Esophagus mucosa (tissue), 1 donor: ENCODE measurements at places on chromosomes 7 and 10.

- ATAC-seq: no peak
These were observed 5.7 kb downstream of the C1GALT1 start for GRCh38 chr7:7188091-7188490.

DNA sequence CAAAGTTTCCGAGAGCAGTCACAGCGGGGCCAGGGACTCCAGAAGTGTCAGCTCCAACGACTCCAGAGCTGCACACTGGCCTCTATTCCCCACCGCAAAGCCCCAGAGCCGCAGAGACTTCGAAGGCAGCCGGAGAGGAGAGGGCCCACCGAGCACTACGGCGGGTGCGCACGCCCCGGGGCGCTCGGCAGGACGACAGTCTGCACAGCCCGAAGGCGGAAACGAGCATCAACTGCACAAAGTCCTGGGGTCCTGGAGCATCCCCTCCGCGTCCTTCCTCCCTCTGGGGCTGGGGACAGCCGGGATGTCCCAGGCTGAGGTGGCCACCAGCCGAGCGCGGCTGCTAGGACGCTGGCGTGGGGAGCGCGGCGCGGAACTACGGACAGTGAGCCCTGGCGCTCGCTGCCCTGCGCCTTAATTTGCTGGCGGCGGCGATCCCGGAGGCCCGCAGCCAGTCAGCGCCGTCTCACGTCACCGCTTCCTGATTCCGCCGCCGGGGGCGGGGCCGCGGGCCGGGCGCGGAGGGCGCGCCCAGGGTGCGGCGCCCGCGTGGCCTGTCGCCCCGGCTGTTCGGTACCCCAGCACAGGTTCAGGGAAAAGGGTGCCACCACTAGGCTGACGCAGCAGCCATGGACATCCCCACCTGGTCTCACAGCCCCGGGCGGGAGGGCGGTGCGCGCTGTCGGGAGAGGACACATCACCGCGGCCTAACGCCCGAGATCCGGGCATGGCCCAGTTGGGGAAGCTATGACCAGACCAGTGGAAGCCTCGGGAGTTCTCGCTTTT is at the start of gene TBX20:
Gene TBX20 (minus strand): TSS at position 391 of the 786 bp plus-strand sequence. CDS start 480 bp downstream, outside the sequence.
- ATAC-seq: peak; percentile 54

DNA sequence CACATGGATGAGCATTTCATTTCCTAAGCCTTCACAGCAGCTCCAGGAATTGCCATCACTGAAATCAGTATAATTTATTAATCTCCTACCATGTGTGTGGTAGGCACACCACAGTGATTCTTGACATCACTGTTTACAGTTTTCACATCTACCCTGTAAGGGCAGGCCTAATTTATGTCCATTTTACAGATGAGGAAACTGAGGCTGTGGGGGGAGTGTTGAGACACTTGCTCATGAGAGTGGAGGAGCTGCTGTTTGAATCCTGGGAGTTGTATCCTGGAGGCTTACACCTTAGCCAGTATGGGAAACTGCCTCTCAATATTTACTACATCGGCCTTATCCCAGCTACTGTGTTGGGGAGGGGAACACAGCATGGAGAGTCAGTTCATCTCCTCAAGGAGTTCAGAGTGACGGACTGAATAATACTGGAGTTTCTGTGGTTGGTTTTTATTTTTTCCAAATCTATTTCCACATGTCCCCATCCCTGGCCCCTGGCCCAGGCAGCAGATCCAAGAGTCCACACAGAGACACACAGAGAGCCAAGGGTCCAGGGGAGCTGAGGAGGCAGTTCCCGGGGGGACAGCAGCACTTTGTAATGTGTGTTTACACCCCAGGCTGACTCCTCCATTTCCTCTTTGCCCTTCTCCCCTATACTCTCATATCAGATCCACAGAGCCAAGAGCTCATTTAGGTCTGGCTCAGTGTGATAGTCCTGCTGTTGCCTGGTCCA is 13.2 kb downstream of the UBTD1 start:
- ATAC-seq: no peak

GRCh38 chr10:34181553-34182300 is 633.4 kb downstream of the PARD3 start:
- no peak for ATAC-seq

GRCh38 chr7:15084368-15084767 is 181.8 kb upstream of the DGKB start:
- no peak for ATAC-seq

- no peak for ATAC-seq
These were observed 3.2 kb upstream of the INSIG1 start for GRCh38 chr7:155294511-155294778.

DNA sequence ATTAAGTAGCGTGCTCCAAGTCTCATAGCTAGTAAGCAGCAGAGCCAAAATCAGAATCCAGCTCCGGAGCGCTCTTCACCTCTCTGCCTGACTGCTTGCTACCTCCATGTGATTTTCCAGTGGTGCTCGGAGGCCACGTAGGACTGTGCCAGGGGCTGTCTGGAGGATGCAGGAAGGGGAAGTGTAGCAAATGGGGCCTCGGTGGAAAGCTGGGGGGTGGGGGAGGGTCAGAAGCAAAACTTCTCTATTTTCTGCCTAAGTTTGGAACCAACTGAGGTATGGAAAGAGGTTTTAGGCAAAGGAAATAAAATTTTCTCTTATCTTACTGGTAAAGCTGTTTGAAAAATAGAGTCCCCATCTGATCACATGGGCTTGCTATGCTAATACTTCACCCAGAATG is 108.7 kb downstream of the TBXAS1 start:
- no peak for ATAC-seq

GRCh38 chr10:100528123-100528886 is 1.4 kb downstream of the NDUFB8 start:
- ATAC-seq: no peak

- no peak for ATAC-seq
These were observed 30.8 kb downstream of the TNPO3 start for GRCh38 chr7:129024125-129024524.

- ATAC-seq: peak; percentile 99
These were observed 6.9 kb downstream of the KPNA7 start for GRCh38 chr7:99201027-99201426.

DNA sequence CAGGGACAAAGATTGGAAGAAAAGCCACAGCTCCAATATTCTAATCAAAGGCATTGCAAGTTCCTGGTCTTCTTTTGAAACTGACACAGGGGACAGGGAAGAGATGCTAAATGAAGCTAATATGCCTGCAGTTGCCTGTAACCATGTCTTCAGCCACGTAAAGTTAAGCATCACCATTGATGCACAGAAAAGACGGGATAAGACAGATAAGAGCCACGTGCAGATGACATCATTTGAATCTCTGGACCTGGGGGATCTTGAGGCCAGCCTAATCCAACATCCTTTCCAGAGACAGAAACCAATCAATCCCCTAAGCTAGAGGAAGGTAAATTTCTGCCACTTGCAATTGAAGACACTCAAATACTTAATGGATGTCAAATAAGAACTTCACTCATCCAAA is 93.4 kb downstream of the PIP4K2A start:
- no peak for ATAC-seq

GRCh38 chr10:22648547-22648961 is 65.8 kb downstream of the PIP4K2A start:
- no peak for ATAC-seq

DNA sequence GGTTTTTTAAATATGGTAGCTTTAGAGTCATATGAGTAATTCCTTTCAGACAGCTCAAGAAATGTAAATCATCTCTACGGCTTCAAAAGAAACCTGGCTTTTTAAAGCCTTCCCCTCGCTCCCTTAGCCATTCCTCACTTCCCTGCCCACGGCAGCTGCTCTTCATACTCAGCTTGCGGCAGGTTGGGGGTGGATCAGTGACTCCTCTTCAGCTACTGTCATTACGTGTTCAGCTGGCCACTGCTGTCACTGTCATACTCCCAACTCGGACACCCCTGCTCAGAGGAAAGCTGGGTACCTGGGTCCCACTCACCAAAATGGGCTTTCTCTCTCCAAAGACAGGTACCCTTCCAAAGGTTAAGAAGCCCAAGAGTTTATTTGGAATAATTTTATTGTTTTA is 6.6 kb downstream of the YWHAG start:
- peak; percentile 17 for ATAC-seq

GRCh38 chr10:59381687-59382086 is 19.3 kb upstream of the FAM13C start:
- no peak for ATAC-seq

DNA sequence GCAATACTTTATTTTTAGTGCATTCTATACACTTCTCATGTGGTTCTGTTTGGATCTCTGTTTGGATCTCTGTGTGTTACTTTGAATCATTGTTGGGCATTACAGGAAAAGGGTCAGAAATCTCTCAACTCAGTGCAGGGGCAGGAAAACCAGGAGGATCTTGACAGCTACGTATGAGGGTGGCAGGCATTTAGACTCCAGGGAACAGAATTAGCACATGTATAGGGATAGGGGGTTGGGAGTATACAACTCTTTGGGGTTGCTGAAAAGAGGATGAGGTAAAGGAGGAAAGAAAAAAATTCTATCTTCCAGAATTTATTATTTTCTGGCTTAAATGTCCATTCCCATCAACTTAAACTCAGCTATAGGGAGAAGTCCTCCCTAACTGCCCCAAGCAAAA is 59.4 kb upstream of the MKI67 start:
- no peak for ATAC-seq

GRCh38 chr7:156766666-156767065 is 126.1 kb downstream of the RNF32 start:
- no peak for ATAC-seq

- ATAC-seq: no peak
These were observed 9.5 kb downstream of the GLI3 start for GRCh38 chr7:42227541-42227935.

- no peak for ATAC-seq
These were observed 195.1 kb upstream of the AUTS2 start for GRCh38 chr7:69403169-69403568.

GRCh38 chr7:27030393-27031050 is 65.3 kb downstream of the HOXA1 start:
- ATAC-seq: no peak

- ATAC-seq: no peak
These were observed 342.9 kb downstream of the CALN1 start for GRCh38 chr7:72069263-72069662.

- no peak for ATAC-seq
These were observed 51.2 kb upstream of the NRP1 start for GRCh38 chr10:33385686-33386085.

GRCh38 chr10:132579027-132579859 is 41.7 kb downstream of the INPP5A start:
- no peak for ATAC-seq

GRCh38 chr10:69385454-69386350 is 31.0 kb downstream of the TACR2 start:
- ATAC-seq: peak; percentile 94

DNA sequence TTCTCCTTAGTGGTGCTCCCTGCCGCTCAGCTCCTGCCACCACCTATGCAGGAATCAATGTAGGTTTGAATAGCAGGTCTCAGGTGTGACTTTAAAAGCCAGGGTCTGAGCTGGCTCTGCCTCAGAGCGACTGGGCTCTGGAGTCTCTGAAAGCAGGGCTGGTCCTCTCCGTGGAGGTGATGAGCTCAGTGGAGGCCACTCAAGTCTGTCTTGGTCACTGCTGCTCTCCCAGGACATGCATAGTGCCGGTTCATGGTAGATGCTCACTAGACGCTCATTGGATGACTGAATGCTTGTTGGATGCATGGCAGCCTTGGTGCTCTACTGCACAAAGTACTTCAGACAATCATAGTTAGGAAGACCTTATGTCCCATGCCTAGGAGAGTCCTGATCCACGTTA is 45.1 kb upstream of the PTF1A start:
- no peak for ATAC-seq

DNA sequence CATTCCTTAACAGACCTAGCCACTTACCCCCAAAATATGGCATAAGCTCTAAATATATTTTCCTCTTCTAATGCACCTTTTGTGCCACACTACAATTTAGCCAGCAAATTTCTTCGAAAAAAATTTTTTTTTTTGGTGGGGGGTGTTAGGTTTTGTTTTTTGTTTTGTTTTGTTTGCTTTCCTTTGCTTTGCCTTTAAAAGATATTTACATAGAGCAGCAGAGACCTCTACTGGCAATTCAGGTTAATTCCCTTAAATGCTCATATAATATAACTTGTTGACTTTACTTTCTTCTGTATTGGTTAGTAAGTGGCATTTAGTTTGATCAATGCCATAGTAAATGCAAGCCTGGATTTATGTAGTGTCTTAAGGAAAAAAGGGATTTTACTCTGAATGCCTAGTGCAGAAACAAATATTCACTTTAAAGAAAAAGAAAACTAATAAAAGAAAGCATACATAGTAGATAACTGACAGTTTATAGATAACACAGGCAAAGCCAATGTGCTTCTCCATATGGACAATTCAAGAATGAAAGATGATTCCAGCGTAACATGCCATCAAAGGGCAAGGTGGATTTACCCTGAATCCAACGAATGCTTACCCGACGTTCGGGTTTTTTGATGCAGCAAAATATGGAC is 1250.6 kb downstream of the GATA3 start:
- no peak for ATAC-seq

DNA sequence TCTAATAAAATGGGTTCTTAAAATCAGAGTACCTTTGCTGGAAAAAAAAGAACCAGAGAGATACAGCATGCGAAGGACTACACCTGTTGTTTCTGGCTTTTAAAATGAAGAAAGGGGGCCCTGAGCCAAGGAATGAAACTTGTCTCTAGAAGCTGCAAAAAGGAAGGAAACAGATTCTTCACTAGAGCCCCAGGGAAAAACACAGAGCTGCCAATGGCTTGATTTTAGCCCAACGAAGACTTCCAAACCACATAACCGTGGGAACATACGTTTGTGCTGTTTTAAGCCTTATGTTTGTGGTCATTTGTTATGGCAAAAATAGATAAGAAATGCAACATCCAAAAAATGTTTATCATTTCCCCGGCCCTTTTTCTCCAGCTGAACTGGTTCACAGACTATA is 780.0 kb downstream of the SORCS1 start:
- ATAC-seq: no peak

GRCh38 chr10:118734475-118734874 is 20.3 kb downstream of the CACUL1 start:
- ATAC-seq: no peak

DNA sequence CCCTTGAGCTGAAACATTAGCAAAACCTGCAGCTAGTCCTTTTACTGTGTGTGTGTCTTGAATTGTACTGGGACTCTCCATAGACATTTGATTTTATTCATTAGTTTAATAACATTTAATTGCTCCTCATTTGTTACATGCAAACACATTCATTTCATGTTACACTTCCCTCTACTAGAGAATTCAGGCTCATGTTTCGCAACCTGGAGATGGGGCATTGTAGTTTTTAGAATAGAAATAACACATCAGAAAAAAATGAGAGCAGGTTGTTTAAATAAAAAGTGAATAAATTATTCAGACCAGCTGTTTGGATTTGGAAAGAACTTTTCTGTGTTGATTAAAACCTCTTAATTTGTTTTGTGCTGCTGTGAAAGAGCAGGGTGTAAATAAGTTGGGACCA is 243.9 kb downstream of the ETV1 start:
- no peak for ATAC-seq

DNA sequence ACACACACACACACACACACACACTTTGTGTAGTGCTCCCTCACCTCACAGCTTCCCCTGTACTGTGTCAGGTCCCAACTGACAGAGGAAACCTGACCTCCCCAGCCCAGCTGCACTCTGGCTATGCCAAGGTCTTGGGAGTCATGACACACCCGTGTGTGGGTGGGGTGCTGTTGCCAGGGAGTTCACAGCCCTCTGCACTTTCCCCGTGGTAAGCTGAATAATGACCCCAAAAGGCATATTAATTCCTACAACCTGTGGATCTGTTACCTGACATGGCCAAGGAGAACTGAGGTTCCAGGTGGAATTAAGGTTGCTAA is 8.9 kb upstream of the NANOS1 start:
- peak; percentile 69 for ATAC-seq

GRCh38 chr7:6279341-6279740 is 6.9 kb upstream of the CYTH3 start:
- ATAC-seq: no peak

GRCh38 chr7:140686921-140687320 is 9.6 kb upstream of the NDUFB2 start:
- ATAC-seq: no peak
